Left lobe of liver (tissue), 2 donors: ENCODE measurements at places on chromosomes 11 and 22. TPM values are rescaled to one million over a fixed set of nuclear protein-coding genes. Genes with fewer than 3 reads are reported as not detected.

DNA sequence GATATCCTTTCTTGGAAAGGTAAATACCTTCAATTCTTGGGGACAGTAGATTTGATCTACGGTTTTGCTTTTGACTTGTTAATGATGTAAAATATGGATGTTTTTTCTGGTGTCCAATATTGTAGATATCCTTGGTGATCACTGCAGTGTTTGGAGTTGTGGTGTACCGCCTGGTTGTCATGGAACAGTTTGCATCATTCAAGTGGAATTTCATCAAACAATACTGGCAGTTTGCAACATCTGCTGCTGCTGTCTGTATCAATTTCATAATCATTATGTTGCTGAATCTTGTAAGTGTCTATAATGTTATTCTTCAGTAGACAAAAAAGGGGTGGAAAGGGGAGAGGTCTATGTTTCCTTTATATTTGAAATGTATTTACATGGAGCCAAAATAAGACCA, 27.4 kb upstream of the MUC15 start:
- DNase-seq, result no peak

GRCh38 chr11:103980108-103980507, 56.3 kb upstream of the DDI1 start:
- DNase-seq, result no peak

DNA sequence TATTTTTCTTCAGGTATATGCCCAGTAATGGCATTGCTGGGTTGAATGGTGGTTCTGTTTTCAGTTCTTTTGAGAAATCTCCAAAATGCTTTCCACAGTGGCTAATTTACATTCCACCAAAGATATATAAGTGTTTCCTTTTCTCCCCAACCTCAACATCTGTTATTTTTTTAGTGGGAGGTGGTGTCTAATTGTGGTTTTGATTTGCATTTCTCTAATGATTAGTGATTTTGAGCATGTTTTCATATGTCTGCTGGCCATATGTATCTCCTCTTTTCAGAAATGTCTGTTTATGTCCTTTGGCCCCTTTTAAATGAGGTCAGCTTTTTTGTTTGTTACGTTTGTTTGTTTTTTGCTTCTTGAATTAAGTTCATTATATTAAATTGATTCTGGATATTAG, 760.2 kb downstream of the KCNA4 start:
- DNase-seq, result no peak

NEFH gene
- total RNA-seq, result 0.15 TPM

DNA sequence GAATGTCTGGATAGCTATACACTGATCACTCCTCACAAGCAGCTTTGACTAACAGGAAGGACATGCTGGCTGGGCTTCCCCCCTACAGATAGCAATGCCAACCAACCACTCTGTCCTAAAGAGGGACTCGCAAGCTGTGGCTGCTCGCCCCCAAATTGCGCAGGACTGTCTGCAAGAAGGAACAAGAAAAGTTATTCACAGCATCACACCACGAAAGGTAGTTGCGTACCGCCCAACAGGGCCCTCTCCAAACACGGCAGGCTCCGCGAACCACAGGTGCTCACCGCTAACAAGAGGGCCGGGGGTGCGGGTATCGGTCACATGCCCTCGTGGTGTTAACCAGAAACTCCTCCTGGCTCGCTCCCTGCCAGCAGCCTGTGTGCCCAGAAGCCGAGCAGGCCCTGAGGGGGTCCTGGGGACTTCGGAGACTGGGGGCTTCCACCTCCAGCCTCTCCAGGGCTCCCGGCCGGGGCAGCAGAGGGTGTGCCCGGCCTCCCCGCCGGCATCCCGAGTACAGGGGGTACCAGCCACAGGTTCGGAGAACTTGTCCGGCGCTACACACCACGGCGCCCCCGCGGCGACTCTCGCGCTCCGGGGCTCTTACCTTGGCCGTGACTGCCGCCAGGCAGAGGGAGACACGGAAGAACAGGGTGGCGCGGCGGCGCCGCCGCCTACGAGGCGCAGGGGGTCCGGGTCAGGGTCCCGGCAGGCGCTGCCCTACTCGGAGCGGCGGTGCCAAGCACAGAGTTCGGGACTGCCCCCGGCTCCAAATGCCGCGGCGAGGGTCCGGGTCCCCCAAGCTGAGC, 682 bp downstream of the LARGE1 start:
- peak; percentile 58 for DNase-seq

GRCh38 chr11:44763121-44763820, 36.5 kb downstream of the TSPAN18 start:
- no peak for DNase-seq

DNA sequence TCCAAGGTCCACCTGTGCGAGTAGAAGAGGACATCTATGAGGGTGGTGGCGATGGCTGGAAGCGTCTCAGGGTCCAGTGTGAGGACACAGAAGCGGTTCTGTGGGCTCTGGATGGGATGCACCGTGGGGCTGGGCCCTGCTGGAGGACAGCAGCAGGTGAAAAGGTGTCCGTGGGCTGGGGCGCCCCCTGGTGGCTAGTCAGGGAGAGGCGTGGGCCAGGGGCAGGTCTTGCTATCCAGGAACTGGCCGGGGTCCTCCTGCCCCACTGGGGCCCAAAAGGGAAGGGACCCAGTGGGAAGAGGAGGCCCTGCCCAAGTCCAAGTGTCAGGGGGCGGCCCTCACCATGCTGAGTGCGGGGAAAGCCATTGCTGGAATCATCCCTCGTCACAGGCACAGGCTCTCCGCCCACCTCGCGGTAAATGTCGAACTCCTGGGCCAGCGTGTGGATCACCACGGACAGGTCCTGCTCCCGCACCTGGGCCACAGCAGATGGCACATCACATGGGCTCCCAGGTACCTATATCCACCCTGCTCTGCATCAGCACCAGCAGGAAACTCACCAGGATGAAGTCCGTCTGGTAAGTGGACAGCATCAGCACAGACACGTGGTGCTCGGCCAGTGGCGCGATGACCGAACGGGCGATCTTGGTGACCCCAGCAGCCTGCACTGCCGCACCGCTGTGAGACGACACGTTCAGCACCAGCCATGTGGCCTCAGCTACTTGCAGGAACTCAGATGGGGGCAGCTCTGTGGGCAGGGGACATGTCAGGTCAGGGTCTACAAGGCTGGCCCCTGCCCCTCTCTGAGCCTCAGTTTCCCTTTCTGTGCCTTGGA, 2.3 kb downstream of the CASTOR1 start:
- peak; percentile 76 for DNase-seq

SLC22A9 gene
- total RNA-seq, result 16.4 TPM

MMP1 gene
- total RNA-seq, result not detected

DNA sequence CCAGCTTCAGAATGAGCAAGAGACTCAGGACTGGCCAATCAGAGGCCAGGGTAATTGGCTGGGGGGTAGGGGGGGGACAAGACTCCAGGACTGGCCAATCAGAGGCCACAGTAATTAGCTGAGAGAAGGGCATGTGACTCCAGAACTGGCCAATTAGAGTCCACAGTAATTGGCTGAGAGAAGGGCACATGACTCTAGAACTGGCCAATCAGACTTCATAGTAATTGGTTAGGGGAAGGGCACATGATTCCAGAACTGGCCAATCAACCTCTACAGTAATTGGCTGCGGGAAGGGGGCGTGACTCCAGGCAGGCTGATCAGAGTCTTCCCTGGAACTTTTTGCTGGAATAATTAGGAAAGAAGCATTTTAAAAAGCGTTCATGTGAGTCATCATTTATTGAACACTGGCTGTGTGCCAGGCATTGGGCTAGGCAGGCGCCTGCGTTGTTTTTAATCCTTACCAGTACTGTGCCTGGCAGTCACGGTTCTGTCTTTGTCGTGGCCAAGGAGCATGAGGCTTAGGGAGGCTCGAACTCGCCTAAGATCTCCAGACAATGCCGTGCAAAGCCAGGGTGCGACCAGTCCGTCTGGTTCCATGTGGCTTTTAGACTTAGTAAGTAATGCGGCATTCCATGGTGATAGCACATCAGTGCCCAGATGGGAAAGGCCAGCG, 508.1 kb downstream of the TBC1D22A start:
- DNase-seq, result no peak

- no peak for DNase-seq
Observed at GRCh38 chr11:100636536-100636935, 50.6 kb upstream of the ARHGAP42 start.

KDM4E gene
- not detected for total RNA-seq

BTBD18 gene
- total RNA-seq, result not detected

P2RY6 gene
- 0.25 TPM for total RNA-seq

DNA sequence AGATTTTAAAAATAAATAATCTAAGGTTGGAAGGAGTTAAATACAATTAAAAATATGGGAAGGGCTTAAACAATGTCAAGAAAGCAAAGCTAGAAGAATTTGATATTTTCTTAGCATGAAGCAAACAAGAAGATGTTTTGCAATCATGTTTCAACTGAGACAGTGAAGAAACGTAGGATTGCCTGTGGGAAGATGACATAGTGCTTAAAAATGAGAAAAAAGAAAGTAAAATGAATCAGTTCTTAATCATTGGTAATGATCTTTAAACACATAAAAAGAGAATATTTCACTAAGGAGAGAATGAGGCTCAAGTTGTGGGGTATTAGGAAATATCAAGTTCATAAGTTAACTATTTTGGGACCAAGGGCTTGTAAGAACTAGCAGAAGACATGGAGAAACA, 855.0 kb downstream of the METTL15 start:
- DNase-seq, result no peak

DNA sequence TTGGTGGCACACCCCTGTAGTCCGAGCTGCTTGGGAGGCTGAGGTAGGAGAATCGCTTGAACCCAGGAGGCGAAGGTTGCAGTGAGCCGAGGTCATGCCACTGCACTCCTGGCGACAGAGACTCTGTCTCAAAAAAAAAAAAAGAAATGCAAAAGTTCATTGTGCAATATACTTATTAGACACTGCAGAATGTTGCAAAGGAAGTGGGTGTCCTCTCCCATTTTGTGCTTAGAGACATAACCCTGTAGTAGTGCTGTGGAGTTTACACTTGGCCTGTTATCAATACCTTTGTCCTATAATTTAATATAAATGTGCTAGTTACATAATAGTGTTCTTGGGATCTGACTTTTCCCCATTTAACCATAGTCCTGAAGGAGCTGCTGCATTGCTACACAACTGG, 9.4 kb downstream of the BCL2L13 start:
- no peak for DNase-seq

- no peak for DNase-seq
Observed at GRCh38 chr11:113349528-113349927, 35.1 kb downstream of the TTC12 start.

GRCh38 chr22:47395481-47395880, 633.0 kb downstream of the TBC1D22A start:
- DNase-seq, result no peak

DNA sequence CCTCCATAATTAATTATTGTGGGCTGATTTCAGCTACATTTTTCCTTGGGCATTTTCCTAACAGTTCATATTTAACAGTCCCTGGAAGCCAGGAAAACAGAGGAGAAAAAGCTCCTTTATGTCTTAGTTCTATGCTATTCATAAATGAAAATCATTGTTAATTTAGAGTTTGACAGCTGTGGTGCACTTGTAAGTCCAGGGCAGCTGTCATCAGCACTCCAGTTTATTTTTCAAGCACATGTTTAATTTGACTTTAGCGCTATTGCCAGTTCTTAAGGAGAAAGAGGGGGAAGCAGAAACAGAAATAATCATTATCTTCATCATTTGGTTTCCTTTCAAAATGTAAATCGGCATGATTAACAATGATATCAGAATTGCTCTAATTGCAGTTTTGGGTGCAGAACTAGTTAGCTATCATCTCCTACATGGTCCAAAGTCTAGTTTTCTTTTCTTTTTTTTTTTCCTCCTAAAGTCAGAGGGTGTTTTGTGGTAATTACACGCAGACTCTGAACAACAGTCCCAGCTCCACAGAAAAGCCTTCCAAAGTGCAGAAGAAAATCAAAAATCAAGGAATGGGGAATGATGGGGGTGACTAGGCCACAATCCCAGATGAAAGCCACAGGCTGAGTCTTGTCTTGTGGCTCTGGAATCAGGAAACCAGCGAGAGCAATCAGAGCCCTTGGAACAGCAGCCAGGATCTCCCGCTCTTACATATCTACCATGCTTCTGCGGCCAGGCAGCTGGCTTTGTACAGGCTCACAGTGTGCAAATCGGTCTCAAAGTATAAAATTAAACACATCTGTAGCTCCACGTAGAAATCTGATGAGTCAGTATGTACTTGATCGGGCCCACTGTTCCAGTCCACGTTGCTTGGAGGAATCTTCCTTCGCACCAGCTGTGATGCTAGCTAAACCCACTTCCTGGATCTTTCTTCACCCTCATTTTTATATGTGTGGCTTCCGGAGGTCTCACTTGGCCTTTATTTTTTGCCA, 91.9 kb downstream of the SPON1 start:
- DNase-seq, result no peak

DNA sequence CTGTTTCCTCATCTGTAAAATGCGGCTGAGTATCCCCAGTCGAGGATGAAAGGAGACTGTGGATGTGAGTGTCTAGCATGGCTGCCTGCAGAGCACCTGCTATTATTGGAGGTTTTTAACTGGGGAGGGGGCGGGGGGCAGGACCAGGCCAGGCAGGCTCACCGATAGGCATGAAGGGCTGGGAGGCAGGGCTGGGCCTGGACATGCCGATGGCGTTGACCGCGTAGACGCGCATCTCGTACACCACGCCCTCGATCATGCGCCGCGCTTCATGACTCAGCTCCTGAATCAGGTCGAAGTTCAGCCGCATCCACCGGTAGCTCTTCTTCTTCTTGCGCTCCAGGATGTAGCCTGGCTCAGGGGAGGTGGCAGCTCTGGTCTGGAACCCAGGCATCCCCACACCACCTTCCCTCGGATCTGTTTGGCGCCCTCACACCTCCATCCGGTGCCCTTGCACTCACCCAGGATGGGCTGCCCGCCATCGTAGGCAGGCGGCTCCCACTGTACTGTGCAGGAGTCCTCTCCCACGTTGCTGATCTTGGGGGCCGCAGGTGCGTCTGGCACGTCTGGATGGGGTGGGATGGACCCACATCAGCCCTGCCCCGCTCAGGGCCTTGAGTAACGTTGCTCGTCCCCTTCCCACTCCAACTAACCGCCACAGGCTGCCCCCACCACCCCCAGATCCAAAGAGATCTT, 15.1 kb downstream of the MYBPC3 start:
- no peak for DNase-seq

- no peak for DNase-seq
Observed at GRCh38 chr11:30395751-30396150, 72.8 kb downstream of the ARL14EP start.

GRCh38 chr11:36305047-36305446, 9.0 kb downstream of the PRR5L start:
- no peak for DNase-seq

DNA sequence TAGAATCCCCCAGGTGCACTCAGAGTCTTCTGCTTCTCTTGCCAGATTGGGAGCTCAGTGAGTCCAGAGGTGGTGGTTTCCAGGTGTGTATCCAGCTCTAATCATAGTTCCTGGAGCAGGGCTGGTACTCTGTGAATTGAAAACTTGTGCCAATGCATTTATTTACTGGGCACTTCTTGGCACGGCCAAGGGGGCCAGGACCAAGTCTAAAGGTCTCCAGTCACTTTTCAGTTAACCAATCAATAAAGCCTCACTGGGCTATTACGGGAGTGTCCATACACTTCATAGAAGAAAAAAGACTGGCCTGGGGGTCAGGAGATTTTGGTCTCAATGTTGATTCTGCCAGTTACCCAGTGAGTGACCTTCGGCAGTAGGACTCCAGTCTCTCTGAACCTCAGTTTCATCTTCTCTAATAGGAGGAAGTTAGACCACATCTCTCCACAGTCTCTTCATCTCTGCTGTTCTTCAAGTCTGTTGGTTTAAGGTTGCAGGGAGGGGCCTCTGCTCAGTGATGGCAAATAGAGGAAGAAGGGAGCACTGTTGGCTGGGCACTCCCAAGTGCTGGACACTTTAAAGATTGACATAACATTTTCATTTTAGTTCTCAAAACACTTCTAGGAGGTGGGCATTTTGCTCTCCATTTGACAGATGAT, 188.5 kb upstream of the E2F8 start:
- peak; percentile 81 for DNase-seq
